Stimulated activated CD8-positive, alpha-beta memory T cell treated with anti-CD3 and anti-CD28 coated beads, Interleukin-4, amount 100 ng/mL, for 4 hours (primary cell): ENCODE measurements at places on chromosomes 6 and 20.

DNA sequence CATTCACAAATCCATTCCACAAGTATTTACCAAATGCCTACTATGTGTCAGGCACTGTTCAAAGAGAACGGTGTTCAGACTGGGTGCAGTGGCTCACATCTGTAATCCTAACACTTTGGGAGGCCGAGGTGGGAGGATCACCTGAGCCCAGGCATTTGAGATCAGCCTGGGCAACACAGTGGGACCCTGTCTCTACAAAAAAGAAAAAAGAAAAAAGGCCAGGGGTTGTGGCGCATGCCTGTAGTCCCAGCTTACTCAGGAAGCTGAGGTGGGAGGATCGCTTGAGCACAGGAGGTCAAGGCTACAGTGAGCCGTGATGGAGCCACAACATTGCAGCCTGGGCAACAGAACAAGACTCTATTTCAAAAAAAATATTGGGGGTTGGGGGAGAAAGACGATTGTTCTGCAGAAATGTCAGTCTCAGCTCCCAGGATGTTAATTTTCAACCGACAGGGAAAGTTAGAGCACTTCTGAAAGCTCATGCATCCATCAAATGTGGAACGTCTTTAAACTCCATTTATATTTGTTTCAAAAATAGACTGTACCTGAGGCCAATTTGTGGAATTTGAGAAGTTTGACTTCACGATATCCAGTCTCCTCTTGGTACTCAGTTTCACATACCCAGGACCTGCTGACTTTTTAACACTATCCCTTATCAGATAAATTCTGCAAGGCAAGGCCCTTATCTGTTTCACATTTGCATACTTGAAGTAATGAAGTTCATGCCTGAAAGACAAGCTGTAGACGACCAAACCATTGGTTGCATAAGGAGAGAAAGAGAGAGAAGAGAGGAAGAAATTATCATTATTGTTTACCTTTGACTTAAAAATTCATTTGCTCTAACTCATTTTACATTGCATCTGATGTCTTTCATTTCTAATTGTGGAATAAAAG is 14.8 kb upstream of the BTN3A2 start:
- DNase-seq = no peak

DNA sequence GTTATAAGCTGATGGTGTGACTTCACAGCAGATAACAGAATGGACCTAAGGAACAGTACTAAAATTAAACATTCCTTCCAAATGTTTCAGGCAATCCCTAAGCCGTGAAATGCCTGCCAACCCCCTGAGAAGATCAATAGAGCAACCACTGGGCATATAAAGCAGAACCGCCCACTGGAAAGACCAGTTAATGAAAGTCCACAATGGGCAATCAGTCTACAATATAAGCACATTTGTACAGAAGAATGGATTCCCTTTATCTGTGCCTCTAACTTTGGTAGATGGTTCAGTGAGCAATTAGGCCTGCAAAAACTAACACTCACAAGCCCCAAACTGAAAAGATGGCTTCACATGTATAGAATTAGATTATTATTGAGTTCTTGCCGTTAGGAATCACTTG is 286.6 kb downstream of the UBE3D start:
- no peak for DNase-seq

GRCh38 chr6:140671926-140672325 is 1297.5 kb upstream of the CITED2 start:
- DNase-seq = no peak

DNA sequence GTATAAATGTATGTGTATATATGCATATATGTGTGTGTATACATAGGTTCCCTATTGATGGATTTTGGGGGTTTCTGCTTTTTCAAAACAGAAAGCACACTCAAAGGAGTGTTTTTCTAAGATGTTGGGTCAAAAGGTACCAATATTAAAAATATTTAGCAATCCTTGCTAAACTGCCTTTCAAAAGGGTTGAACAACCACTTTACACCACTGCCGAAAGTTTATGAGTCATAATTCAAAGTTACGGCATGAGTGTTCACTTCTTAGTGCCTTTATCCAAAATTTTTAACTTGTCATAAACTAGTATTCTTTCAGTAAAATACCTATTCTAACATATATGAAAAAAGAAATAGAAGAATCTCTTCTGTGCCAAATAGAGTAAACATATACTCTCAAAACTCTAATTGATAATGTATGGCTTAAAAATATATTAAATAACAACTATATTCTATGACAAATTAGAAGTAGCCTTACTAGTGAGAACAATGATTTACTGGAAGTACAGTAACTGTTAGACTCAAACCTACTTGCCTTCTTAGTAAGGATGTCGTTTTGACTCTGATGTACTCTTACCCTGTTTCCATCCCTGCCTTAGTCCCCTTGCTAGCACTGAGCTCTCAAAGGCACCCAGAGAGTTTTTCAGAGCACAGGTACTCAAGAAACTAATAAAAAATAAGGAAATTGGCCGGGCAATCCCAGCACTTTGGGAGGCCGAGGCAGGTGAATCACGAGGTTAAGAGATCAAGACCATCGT is 136.1 kb downstream of the INSM1 start:
- DNase-seq = no peak

DNA sequence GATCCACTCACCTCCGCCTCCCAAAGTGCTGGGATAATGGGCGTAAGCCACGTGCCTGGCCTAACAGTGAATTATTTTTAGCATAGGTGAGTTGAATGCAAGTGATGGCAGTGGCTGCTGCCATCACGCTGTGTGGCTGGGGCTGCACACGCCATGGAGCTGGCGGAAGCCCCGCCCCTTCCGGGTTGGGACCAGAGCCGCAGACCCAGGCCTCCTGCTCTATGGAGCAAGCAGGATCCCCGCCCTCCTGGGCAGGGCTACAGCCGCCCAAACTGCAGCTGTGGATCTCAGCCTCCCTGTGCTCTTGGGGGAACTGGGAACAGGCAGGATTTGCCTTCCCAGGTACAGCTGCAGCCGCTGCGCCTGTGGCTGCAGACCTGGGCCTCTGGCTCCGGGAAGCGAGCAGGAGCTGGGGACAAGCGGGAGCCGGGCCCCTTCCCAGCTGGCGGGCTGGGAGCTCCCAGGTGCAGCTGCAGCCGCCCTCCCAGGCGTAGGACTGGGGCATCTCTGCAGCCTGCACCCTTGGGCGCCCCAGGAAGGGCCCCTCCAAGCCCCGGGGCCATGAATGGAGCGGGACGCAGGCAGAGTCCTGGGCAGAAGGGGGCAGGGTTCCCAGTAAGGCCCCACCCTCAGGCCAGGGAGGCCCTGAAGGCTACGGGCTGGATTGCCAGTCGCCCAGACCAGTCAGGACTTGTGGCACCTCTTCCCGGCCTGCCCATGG is 30.9 kb upstream of the SLA2 start:
- no peak for DNase-seq

- no peak for DNase-seq
These were observed 57.8 kb downstream of the CARMIL1 start for GRCh38 chr6:25336996-25337395.

DNA sequence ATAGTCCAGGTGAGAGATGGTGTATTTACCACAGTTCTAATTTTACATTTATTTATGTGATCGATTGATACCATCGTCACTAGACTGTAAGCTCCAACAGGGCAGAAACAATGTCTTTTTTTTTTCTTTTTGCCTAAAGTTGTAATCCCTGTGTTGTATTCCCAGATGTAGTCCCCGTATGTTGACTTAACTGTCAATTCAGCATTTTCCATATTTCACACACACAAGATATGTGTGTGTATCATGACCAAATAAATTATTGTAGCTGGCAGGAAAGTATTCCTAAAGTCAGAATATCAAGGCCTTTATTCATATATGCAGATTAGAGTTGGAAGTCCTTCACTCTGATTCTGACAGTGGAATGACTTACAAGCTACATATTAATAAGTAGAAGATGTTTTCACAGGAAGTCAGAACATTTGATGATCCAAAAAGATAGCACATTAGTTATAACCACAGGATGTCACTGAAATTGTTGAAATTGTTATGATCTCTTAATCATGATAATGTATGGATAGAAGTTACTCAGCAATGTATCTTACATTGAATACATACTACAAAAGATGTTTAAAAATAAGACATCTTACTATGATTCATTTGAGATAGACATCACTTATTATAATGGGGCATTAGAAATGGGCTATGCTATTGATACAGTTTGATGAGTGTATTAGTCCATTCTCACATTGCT is 10.6 kb downstream of the RNF182 start:
- DNase-seq = no peak

DNA sequence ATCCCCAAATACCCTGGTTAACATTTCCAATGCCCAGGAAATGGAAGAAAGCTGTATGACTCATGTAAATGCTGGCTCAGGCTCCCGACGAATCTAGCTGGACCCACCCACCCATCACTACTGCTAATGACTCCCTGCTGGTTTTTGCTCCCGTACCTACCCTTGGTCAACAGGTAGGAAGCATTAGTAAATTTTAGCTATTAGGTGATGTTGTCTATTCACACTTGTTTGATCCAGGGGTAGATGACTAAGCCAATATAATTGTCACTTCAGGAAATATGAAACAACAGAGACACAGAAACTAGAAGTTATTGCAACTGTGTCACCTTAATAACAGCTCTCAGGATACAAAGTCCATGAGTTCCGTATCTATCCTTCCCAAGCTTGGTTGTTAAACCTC is 94.4 kb upstream of the BEND6 start:
- DNase-seq = no peak

- no peak for DNase-seq
These were observed 346.3 kb downstream of the BMP2 start for GRCh38 chr20:7113577-7114466.

GRCh38 chr6:107634324-107635056 is 144.6 kb downstream of the SOBP start:
- no peak for DNase-seq

DNA sequence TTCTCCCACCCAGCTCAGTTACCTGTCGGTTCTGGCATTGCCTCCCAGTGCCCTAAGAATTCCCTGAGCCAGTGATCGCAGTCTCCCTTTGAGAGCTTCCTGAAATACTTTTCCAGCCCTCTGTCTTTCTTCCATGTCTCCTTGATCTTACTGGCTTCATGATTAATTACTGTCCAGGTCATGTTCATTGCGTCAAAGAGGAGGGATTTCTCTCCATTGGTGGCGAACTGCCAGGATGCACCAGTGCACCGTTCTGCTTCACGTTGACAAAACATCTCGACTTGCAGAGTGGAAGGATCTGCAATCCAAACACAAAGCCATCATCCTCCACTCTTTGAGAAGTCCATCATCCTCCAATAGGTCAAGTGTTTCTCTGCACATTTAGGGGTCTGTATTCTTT is 8.6 kb downstream of the RAET1E start:
- no peak for DNase-seq

GRCh38 chr6:27280064-27280539 is 32.0 kb downstream of the POM121L2 start:
- no peak for DNase-seq

DNA sequence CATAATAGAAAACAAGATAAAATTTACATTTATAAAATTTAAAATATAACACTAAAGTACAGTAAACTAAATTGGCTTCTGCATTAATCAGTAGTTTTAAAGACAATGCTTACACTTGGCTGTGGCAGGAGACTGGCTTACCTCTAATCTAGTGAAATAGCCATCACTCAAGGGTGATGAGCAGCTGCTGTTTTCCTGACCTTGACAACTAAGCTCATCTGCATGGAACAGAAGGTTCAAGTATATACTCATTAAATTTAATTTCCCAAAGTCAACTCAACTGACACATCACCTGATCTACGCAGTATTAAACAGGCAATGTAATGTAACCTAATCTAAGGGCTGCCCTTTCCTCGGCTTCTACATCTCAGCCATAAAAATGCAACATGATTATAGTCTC is 14.5 kb downstream of the TMX4 start:
- no peak for DNase-seq

GRCh38 chr6:89033461-89033860 is 47.1 kb upstream of the PNRC1 start:
- DNase-seq = no peak

GRCh38 chr20:19070681-19071445 is 141.6 kb upstream of the SLC24A3 start:
- no peak for DNase-seq

DNA sequence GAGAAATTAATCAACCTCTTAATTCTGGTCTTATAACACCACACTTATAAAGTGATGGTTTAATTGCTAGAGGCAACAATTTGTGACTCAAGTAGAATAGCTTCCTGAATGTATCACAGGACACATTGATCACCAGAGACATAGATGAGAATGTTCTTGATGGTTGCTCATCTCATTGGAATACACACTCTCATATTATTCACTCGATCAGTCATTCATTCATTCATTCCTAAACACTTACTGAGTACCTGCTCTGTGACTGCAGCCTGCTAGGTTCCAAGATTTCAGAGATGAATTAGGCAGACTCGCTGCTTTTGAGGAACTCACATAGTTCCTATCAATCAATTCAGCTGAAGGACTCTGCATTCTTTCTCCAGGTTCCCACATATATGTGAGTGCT is 365.1 kb upstream of the SOX4 start:
- DNase-seq = no peak

GRCh38 chr6:32974016-32974333 is 5.6 kb downstream of the BRD2 start:
- DNase-seq = no peak

DNA sequence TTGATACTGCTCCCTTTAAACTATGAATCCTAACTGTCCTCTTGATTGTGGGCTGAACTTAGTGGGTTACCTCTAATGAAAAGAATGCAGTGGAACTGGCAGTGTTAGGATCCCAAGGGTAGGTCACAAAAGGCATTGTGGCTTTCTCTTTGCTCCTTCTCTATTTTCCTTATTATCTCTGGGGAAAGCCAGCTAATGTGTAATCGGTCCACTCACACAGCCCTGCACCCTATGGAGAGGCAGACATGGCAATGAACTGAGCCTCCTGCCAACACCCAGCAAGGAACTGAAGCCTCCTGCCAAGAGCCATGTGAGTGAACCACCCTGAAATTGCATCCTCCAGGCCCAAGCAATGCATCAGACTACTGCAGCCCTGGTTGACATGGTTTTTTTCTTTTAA is 24.6 kb upstream of the ZNF133 start:
- no peak for DNase-seq

- DNase-seq = no peak
These were observed 13.2 kb downstream of the CCN2 start for GRCh38 chr6:131937703-131938631.

- DNase-seq = no peak
These were observed 1.7 kb downstream of the KCNK15 start for GRCh38 chr20:44747166-44748004.

DNA sequence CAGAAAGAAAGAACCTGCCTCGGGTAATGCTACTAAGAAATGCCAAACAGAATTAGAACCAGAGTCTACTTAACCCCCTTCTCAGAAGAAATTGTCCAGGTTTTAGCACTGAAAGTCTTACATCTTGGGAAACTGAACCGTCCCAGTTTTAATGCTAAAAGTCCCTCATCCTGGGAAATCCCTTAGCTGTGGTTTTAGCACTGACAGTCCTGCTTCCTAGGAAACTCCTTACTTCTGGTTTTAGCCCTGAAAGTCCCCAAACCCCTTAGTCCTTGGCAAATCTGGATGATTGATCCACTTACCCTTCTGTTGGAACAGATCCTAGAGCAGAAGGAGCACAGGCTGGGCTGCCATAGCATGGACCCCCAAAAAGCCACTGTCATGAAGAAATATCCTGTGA is 4.8 kb upstream of the TMEM14A start:
- no peak for DNase-seq

GRCh38 chr6:4717124-4717523 is 59.1 kb upstream of the CDYL start:
- DNase-seq = no peak
